ENCODE measurements at places on chromosomes 12 and 14.
A peak's percentile ranks its signal among the peaks of the same experiment; 100 is the strongest.

DNA sequence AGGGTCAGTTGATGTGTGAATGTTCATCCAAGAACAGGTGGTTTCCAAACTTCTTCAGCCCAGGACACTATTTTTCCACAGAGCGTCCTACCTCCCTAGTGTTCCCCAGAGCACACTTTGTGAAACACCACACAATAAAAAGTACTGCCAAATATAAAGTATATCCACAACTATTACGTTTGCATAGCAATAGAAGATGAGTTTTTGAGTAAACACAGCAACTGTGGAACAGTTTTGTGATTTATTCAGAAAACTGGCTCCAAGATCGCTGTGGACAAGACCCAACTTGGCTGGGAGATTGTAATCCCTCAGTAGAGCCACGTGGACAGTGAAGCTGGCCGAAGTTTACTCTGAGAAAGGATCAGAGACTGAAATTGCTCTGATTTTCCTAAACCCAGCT, 14.5 kb upstream of the MAP1LC3B2 start:
- no peak for DNase-seq

GRCh38 chr12:64670919-64671639, 60.8 kb downstream of the RASSF3 start:
- DNase-seq: peak; percentile 32

GRCh38 chr14:50085570-50086320, 30.6 kb downstream of the VCPKMT start:
- DNase-seq: peak; percentile 53

GRCh38 chr12:131732996-131733615, 22.2 kb downstream of the SFSWAP start:
- no peak for DNase-seq

DNA sequence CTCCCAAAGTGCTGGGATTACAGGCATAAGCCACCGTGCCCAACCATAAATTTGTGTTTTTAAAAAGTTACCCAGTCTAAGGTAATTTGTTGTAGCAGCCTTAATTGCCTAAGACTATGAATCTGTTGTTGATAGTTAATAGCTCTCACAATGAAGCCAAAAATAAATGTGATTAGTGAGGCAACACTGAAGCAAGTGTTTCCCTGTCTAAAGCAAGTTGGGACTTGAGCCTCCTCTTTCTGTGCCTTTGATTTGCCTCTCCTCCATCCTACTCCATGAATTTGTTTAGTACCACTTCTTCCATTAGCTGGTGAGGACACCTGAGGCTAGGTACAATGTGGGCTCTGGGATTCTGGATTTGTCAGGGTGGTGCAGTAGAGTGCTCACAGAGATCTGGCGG, 36.8 kb downstream of the DAAM1 start:
- no peak for DNase-seq

GRCh38 chr12:120574106-120574505, 7.1 kb downstream of the POP5 start:
- no peak for DNase-seq

GRCh38 chr12:113857371-113857770, 108.8 kb downstream of the RBM19 start:
- DNase-seq: no peak

GRCh38 chr14:50669441-50669986, 1.4 kb upstream of the SAV1 start:
- DNase-seq: no peak

DNA sequence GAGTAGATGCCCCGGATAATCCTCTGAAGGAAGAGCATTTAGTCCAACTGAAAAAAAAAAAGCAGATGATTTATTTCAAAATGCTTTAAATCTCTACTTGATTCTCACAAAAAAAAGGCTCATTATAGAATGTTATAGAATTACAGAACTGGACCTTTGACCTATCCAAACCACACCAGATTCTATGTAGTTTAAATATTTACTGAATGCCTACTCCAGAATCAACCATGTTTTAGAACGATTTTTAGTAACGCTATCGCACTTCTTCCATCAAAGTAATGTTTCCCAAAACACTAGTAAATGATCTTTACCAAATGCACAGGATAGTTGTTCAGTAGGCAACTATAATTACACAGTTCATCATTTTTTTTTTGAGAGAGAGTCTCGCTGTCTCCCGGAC, 2.6 kb downstream of the RPS29 start:
- no peak for DNase-seq

DNA sequence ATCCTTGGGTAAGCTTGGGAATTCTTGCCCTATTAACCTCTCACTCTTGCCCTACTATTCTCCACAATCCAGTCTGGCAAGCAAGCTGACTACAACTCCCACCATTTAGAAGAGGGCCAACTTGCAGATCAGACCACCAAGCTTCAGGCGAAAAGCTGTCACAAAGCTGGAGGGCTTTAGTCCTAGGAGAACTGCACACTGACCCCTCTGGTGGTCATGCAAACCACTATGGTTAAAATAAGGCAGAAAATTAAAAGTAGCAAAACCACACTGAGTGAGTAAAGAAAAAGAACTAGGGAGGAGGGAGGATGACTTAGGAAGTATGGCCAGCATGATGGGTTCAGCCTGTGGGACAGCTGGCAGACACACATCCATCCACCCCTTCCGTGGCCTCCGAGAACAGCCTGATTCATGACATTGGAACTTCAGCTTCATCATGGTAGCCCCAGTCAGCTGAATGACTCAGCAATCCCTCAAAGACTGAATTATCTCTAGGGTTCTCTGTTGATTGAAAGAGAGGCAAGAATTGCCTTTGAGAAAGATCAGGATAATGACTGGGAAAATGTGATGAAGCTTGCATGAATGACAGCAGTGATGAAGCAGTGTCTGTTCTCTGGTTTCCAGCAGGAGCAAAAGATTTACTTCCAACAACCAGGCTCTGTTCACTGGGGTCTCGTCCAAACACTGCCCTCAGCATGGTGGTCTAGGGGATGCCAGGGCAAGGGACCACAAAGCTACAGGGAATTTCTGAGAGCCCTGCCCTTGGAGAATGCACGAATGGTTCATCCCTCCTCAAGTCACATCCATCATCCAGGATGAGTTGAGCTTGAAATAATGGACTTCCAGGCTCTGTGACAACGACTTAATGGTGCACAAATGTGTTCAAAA, 24.4 kb downstream of the PITPNM2 start:
- DNase-seq: peak; percentile 97

GRCh38 chr14:71141701-71142374, 234.6 kb downstream of the PCNX1 start:
- DNase-seq: peak; percentile 29

DNA sequence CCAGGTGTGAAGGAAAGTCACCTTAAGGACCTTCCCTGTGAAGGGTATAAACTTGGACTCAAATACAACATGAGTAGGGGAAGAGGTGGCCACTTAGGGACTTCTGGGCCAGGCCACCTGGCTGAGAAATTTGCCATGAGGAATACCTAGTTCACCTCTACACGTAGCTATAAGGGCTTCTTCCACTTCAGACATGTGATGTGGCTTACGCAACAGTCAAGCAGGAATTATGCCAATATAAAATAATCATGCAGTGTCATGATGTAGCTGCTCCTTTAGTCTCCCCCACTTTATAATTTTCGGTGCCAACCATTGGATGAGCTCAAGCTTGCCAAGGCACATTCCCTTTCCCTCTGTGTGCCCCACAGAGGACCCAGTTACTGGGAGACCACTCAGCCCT, 166.6 kb upstream of the BCL2L14 start:
- DNase-seq: no peak

- DNase-seq: no peak
These were observed 13.9 kb downstream of the SLC39A5 start for GRCh38 chr12:56243731-56244181.

DNA sequence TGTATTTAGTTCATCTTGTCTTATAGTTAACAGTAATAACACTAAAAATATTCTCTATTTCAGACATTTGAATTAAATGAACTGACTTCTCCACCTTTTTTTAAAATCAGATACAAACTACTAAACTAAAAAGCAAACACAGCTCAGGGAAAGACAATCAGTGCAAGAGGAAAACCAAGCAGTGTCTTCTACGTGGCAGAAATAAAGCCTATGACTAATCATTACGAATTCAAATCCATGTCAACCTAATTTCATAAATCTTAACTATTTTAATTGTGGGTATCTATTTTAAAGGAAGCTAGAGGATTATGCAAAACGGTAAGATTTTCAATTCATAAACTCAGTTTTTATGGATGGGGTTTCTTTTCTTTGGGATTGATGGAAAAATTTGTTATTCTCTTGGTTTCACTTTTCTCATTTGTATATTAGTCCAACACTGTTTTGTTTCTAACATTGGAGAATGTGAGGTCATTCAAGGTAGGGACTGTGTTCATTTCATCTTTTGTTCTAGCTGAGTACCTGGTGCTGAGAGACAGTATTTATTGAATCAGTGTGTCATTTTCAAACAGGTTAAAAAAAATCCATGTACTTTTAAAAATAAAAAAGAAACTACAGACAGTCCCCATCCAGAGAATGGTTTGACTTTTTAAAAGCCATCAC, 12.8 kb upstream of the PALS1 start:
- DNase-seq: peak; percentile 67

DNA sequence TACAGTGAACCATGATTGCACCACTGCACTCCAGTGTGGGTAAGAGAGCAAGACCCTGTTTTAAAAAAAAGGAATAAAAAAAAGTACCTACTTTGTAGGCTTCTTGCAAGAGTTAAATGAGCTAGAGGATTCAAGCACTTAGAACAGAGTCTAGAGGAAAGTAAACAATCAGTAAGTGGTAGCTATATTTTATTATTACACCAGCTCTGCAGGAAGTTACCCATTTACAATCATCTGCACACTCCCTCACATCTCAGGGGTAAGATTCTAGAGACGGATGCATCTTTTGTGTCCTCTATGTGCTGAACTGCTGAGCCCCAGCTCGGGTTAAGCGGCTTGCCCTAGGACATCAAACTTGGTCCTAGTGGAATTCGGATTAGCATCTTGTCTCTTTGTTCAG, 67.3 kb downstream of the KCNK10 start:
- DNase-seq: no peak

DNA sequence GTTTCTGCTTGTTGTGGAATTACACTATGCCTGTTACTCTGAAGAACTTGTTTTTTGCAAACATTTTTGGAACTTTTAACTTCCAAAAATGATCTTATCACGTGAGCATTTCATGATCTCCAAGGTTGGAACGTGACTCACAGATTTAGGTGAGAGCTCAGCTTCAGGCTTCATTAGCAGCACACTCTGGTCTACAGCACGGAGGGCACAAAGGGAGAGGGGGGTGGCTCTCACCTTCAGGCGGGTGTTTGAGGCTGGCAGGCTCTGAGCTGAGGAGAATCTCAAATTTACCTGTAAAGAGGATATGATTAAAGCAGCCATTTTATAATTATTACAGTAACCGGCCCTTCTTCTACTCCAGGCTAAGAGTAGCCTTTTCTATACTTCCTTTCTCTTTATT, 45.3 kb upstream of the PZP start:
- no peak for DNase-seq

- no peak for DNase-seq
These were observed 176.1 kb downstream of the GXYLT1 start for GRCh38 chr12:41968599-41968998.

DNA sequence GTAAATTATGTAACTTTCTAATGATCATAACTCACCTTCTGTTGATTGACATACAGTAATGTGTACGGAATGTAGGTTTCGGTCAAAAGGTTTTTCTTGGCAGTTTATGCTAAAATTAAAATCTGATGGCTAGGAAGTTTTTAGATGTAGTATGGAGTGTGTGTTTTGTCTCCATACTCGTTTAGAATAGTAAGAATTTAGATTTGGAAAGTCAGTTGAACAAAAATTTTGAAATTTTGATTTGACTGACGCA, 859 bp downstream of the PALS1 start:
- no peak for DNase-seq

DNA sequence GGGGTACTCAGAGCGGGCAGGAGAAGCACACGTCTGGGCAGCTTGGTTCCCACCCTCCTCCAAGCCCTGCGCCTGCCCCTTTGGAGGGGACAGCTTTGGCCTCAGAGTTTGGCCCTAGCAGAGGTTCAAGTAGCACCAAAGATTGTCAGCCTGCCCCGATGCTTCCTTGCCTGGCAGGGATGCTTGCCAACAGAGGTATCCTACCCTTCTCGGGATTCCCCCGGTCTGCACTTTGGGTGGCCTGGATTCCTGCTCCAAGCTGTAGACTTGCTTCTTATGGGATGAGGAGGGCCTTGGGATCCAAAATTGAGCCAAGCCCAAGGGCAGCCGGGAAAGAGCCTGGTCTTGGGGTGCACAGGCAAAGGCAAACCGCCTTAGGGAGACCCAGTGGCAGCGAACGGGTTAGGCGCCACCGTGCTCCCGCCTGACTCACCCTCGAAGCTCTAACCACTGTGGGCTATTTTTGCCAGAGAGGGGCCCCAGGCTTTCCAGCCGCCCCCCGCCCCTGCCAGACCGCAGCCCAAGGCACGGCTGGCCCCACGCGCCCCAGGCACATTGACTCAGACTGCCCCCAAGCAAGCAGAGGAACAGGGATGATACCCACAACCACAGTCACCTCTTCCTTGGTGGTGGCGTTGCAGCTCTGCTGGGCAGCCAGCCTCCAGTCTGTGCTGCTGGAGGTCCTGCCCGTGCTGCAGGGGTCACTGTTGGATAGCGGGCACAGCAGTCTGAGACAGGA, 847 bp upstream of the WNT10B start:
- DNase-seq: no peak

GRCh38 chr12:132426349-132427173, 63.4 kb upstream of the FBRSL1 start:
- no peak for DNase-seq

GRCh38 chr14:60249321-60250256, 568 bp downstream of the PPM1A start:
- peak; percentile 88 for DNase-seq

DNA sequence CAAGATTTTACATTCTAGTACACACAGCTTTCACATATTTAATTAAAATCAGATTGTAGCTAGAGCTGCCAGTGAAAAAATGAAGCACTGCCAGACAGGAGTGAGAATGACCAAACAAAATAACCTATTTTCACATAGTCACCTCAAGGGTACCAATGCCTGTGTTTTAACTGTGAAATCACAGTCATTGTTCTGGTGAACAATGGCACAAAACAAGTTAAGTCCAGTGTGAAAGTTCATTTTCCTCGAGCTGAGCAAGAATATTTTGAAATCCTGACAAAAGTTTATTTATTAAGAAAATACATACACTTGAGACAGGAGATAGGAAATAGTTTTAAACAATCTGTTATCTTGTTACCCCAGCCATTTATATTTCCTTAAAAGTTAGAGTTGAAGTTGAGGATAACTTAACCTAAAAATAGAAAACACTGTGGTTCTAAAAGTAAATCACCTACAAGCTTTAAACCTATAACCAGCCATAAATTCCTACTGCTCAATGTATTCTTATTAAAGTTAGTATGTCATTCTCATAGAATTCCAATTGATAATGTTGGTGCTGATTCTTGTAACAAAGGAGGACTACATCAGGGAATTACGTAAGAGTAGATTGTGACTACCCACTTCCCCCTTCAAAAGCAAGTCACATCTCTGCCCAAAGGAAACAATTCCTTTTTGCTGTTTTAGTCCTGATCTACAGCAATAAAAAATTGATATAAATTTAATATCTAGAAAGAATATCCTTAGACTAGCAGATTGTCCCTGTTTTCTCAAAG, 15.9 kb downstream of the DENND5B start:
- DNase-seq: no peak

DNA sequence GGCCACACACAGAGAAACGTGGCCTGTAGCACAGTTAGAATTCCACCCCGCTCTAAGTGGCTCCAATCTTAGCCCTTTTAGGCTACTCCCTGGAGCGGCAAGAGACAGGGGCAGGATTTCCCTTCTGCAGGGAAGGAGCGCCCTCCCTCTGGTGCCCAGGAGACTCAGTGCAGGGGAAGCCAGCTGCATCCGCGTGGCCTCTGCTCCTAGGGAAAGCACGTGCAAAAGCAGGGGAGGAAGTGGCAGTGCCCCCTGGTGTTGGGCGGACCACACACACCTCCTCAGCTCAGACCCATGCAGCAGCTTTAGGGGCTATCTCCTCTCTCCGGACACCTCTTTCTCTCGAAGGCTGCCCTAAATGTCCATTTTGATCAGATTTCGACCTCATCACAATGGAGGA, 50.0 kb downstream of the SPRING1 start:
- DNase-seq: peak; percentile 42
